ENCODE measurements at places on chromosomes 6 and 20.

GRCh38 chr6:157304899-157305663, 18.2 kb downstream of the TMEM242 start:
- peak; percentile 70 for DNase-seq

DNA sequence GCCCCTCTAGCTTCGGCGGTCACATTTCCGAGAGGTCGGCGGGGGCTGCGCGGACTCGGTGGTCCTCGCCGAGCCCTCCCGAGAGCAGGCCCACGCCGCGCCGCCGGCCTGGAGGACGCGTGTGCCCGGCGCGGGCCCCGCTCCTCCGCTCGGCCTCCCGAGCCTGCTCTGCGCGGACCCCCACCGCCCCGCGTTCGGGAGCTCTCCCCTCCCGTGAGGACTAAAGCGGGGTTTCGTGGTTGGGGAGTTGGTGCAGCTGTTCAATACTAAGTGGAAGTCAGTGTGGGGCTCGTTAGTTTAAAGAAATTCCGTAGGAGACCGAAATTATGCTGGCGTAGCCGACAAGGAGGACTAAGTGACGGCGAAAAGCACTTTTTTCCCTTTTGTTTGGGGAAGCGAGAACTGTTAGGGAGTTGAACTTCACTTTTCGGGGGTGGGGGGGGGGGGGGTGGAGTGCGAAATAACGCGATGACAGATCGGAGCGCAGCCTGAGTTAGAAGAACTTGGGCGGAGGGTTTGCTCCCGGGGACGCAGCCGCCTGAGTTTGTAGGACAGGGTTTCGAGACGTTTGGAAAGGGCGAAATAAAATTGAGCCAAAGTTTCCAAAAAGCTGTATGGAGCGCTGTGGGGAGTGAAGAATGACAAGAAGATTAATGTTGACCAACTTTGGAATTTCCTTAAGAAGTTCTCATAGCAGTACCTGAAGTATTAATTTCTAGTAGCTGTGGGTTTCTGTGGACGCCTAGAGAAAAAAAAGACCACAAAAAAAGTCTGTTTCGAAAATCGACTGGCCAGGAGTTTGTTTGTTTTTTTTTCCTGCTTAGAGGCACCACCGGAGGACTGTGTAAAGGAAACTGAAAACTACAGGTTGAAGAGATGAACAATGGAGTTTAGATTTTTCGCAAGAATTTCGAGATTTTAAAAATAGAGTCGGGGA, 1.4 kb downstream of the QKI start:
- peak; percentile 82 for DNase-seq

GRCh38 chr20:42046371-42047085, 428.4 kb upstream of the CHD6 start:
- no peak for DNase-seq

DNA sequence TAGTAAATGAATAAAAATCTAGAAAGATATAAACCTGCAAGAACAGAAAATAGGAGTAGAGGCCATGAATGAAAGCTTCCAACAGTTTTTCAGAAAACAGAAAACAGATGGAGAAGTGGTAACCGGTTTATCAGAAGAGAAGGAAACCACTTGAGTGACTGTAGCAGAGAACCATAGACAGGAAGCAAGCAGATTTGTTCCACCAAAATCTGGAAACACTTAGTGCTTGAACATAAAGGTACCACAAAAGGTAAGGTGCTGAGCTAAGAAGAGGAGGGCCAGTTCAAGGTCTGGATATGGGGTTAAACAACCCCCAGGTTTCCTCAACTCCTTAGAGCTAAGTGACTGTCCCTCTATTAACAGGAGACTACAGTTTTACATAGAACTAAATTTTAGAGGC, 9.2 kb upstream of the KIAA0319 start:
- no peak for DNase-seq

GRCh38 chr6:4581468-4582385, 194.5 kb upstream of the CDYL start:
- DNase-seq, result no peak

- no peak for DNase-seq
Observed at GRCh38 chr20:6333110-6333509, 210.3 kb upstream of the FERMT1 start.

DNA sequence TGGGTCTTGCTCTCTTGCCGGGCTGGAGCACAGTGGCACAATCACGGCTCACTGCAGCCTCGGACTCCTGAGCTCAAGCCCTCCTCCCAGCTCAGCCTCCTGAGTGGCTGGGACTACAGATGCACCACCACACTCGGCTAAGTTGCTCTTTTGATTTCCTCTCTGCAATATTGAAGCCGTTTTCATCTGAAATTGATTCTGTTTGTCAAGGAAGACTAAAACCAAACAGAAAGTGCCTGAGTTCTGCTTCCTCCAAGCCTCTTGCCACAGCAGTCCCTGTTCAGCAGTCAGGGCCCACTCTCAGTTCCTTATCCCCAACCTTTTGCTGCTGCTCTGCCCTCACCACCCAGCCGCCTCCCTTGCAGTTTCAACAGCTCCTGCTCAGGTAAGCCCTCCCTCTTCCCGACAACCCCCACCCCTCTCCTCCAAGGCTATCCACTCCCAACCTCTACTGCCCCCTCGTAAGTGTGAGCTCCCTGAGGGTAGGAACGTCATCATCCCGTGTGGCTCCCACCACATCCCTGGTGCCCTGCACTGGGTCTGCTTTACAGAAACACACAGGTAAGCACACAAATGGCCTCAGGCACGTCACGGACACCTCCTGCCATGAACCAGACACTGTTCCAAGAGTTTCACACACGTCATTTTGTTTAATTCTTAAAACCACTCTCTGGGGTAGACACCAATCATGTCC, 70.7 kb upstream of the TAB2 start:
- DNase-seq, result peak; percentile 70

GRCh38 chr6:28371706-28372451, 22.1 kb downstream of the ZKSCAN3 start:
- no peak for DNase-seq
